ENCODE measurements at places on chromosomes 12 and 14. TPM values are rescaled to one million over a fixed set of nuclear protein-coding genes. Genes with fewer than 3 reads are reported as not detected.

Gene DIO3
- 0.03 TPM for total RNA-seq

Gene LRFN5
- not detected for total RNA-seq

Gene SLC4A8
- not detected for total RNA-seq

Gene FMNL3
- 1.0 TPM for total RNA-seq

Gene OVCH1
- total RNA-seq = not detected

Gene RPGRIP1
- 0.33 TPM for total RNA-seq

Gene GPR84
- not detected for total RNA-seq

Gene KLRD1
- total RNA-seq = not detected

Gene RHOJ
- not detected for total RNA-seq

Gene TGM1
- total RNA-seq = 2.2 TPM

Gene ABCD2
- not detected for total RNA-seq

Gene PPP4R4
- total RNA-seq = 0.03 TPM

Gene IL22
- not detected for total RNA-seq

Gene KRT2
- total RNA-seq = not detected

Gene FAIM2
- total RNA-seq = 0.58 TPM

Gene PLA2G1B
- total RNA-seq = not detected

Gene NFATC4
- 2.9 TPM for total RNA-seq

Gene ATP6V1D
- total RNA-seq = 27.3 TPM

Gene FOXG1
- not detected for total RNA-seq

Gene TSHR
- total RNA-seq = not detected

Gene CMTM5
- not detected for total RNA-seq

Gene PLXNC1
- total RNA-seq = 0.05 TPM

Gene KERA
- not detected for total RNA-seq

Gene CLEC14A
- not detected for total RNA-seq

Gene CISTR
- not detected for total RNA-seq

Gene ARF6
- 47.3 TPM for total RNA-seq

Gene ASIC1
- 6.7 TPM for total RNA-seq

Gene MYO1H
- total RNA-seq = not detected

Gene PPP1R1A
- total RNA-seq = not detected

Gene ARL6IP4
- total RNA-seq = 184 TPM

Gene DBX2
- not detected for total RNA-seq

Gene SLC6A15
- total RNA-seq = not detected

Gene PAPLN
- total RNA-seq = 0.25 TPM

Gene SELPLG
- not detected for total RNA-seq

Gene KCNC2
- not detected for total RNA-seq

Gene RPL10L
- not detected for total RNA-seq

Gene KLHL33
- total RNA-seq = not detected

Gene DEPDC4
- 1.1 TPM for total RNA-seq

Data from HT-29 (cell line).